ENCODE measurements at places on chromosomes 7 and 10. TPM values are rescaled to one million over a fixed set of nuclear protein-coding genes. Genes with fewer than 3 reads are reported as not detected.

DNA sequence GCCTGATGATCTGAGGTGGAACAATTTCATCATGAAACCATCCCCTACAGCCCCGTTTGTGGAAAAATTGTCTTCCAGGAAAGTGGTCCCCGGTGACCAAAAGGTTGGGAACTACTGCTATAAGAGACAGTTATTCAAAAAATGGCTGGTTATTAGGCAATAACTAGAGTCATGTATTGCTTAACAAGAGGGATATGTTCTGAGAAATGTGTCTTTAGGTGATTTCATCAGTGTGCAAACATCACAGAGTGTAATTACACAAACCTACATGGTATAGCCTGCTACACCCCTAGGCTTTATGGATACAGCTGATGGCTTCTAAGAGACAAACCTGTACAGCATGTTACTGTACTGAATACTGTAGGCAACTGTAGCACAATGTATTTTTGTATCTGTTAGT is 71.3 kb upstream of the CSTF2T start:
- DNase-seq: no peak

DNA sequence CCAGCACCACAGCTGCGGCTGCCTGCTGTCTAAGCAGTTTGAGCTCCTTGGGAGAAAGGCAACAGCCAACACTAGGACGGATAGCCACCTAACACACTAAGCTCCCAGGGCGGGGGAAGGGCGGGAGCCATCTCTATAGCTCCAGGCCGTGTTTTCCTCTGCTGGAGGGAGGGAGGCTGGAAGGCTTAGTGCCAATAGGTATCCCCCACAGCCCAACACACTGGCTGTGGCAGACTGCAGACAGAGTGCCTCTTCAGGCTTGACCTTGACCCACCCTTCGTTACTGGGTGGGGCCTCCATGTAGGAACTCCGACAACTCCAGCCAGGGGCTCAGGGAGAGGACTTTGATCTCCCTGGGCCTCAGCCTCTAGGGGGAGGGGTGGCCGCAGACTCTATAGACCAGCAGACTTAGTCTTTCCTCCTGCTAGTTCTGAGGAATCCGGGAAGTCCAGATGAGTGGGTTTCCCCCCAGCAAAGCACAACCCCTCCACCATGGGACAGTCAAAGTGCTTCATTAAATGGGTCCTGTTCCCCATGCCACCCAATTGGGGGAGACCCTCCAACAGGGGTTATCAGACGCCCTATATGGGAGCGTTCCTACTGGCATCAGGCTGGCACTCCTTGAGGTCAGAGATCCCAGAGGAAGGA is 314.4 kb upstream of the MKI67 start:
- no peak for DNase-seq

- no peak for DNase-seq
Observed at GRCh38 chr10:79380125-79380945, 33.1 kb downstream of the PPIF start.

- peak; percentile 49 for DNase-seq
Observed at GRCh38 chr7:47085491-47086275, 496.2 kb downstream of the TNS3 start.

GRCh38 chr10:14356921-14357320 is 26.2 kb upstream of the FRMD4A start:
- peak; percentile 59 for DNase-seq

GRCh38 chr7:78770422-78771410 is 682.8 kb downstream of the MAGI2 start:
- DNase-seq: no peak

DNA sequence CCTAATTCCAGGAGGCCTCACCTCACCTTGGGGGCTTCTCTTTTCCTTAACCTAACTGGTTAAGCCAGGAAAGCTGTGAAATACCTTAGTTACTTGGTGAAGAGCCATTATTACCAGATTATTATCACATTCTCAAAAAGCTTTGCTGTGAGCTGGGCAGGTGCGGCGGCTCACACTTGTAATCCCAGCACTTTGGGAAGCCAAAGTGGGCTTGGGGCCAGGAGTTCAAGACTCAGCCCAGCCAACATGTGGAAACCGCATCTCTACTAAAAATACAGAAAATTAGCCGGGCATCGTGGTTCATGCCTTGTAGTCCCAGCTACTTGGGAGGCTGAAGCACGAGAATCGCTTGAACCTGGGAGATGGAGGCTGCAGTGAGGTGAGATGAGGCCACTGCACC is 102.4 kb upstream of the KLF6 start:
- no peak for DNase-seq

- DNase-seq: no peak
Observed at GRCh38 chr10:114102256-114102655, 58.6 kb downstream of the ADRB1 start.

DNA sequence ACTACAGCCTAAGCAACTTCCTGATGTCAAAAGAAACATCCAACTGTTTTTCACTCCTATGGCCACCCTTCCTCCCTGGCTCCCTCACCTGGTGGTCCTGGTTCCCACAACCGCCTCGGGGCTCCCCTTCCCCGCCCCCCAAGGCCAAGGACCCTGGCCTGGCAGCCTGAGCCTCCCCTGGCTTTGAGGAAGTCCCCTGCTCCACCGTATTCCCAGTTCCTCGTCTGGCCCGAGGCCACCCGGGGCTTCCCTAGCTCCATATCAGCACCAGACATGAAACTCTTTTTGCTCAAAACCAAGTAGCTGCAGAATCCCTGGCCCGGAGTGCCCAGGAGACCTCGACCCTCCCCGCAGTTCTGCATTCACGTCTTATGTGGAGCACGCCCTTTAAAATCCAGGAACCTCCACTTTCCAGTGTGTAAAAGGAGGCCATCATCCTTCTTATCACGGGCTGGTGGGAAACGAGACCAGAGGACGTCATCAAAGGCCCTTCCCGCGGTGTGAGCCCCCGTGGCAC is 82.9 kb downstream of the PRKAG2 start:
- DNase-seq: no peak

- peak; percentile 43 for DNase-seq
Observed at GRCh38 chr7:85529831-85530230, 343.0 kb upstream of the SEMA3D start.

GRCh38 chr10:110307805-110308204 is 3.1 kb upstream of the SMNDC1 start:
- DNase-seq: peak; percentile 48

DNA sequence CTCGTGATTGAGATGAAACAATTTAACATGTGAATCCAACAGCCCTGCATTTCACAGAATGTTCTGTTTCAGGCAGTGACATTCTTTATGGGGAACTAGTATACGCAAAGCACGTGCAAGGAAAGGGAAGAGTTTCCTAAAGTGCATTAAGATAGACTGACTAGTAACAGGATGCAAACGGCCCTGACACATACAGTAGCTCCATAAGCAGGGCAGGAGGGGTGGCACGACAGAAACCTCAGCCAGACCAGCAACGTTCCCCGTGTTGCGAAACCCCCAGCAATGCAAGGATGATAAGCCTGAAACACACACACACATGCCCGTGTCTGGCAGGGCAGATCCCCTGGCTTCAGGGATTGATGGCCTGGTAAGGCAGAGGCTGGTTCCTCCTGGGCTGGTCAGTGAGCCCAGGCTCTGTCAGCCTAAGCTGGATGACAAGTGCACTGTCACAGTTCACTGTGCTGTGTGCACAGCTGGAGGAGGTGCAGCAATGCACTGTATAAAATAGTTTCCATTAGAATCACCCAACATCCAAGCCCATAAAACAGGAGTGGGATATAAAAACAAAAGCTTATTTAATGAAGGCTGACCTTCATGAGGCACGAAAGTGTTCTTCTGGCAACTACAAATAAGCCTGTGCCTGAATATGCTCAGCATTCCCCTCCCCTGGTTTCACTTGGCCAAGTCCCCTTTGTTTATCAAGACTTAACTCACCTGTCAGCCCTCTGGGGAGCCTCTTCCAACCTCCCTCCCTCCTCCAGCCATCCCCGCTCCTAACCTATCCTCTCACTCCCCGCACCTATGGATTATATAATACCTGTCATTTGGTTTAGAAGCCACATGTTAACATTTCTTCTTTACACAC is 88.8 kb downstream of the GSAP start:
- peak; percentile 73 for DNase-seq

DNA sequence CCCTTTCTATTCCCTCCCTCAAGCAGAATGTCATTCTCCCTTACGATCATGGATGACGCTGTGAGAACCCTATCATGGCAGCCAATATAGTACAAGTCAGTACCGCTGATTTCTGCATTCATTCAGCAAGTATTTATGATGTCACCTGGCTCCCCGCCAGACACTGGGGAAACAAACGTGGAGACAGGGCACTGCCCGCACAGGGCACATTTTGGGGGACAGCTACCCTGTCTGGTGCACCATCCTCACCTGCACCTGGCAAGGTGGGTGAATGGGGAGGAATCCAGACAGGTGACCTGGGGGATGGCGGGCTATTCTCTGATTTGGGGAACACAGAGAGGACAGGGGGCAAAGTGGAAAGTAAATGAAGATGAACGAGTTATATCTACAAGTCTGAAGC is 28.4 kb downstream of the MKI67 start:
- no peak for DNase-seq

GRCh38 chr7:129167817-129168216 is 20.6 kb upstream of the SMO start:
- DNase-seq: no peak

DNA sequence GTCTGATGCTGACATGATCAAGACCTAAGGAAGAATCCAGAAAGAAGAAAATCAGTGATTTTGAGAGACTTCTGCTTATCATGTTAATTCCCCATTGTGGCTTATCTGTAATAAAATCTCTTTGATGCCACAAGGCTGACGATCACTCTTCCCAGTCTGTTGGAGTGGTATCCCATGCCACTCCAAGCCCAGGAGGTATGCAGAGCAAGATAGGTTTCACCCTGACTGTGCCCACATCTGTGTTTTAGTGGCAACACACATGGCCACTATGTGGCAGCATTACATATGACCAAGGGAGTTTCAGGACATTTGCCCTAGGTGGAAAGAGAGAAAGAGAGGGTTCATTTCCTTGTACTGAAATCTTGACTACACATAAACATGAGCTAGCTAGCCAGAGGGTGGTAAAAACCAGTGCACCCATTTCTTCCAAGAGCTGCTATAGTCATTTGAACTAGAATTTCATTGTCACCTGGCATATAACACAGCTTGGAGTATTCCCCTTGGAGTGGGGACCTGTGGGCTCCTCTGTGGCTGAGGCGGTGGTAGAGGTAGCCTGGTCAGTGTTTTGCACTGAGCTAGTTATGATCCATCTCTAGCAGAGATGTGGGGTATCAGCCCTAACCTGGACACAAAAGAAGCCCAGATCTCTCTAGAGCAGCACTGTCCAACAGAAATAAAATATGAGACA is 20.8 kb downstream of the LAMB4 start:
- no peak for DNase-seq

DNA sequence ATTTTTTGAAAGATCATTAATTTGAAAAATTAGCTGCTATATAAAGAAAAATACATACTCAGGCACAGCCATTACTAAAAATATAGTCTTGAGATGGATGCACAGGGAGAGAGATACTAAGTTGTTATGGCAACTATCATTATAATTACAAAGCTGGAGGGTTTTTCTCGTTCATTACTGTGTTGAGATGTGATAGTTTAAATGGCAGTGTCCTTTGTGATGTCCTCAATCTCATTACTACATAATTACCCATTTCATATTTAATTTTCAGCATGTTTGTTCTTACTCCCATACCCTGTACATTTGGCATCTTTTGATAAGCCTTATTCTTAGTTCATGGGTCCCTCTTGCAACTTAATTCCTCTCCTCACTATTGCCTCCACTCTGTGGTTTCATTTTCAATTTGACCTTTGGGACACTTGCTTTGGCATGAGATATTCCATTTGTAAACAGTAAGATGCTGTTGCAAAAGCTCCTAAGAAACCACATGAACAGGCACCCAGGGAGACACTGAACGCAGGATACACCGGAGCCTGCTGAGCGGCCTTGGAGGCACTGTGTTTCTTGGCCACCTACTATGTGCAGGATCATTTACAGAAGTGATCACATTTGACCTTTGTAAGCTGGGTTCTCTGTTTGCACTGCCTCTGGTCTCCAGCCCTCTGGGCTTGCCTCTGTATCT is 4.8 kb upstream of the CPXM2 start:
- no peak for DNase-seq

DNA sequence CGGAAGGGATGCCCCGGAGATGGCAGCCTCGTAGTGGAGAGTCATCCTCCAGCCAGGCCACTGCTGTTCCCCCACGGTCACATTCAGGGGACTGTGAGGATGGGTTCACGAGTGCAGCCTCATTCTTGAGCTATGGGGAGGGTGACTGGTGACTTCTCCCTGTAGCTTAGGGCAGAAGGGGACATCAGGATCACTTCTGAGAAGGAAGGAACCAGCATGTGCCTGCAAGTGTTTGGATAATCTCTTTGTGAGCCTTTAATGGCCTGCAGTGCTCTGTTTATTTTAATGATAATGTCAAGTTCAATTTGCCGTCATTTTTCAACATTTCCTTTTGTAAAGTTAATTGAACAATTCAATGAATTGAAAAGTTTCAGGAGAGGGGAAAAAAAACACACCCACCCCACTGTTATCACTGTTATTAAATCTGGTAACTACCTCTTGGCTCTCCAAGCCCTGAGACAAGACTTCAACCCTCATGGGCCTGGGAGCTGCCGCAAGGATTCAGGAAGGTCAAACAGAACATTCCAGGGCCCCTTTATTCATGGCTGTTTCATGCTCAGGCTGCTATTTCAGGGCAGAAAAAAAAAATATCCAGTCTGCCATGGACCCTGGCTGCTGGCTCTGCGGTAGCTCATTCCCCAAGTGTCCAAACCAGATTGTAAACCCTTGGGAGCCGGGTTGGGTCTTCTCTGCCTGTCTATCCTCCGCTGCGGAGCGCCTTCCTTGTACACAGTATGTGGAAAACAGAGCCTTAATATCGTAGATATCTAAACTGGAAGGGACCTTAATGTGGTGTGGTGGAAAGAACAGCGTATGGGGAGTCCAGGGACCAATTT is 100.4 kb downstream of the CDH23 start:
- no peak for DNase-seq

- DNase-seq: no peak
Observed at GRCh38 chr7:140275069-140275965, 98.5 kb upstream of the KDM7A start.

- DNase-seq: no peak
Observed at GRCh38 chr7:1706381-1706720, 36.3 kb downstream of the ELFN1 start.

DNA sequence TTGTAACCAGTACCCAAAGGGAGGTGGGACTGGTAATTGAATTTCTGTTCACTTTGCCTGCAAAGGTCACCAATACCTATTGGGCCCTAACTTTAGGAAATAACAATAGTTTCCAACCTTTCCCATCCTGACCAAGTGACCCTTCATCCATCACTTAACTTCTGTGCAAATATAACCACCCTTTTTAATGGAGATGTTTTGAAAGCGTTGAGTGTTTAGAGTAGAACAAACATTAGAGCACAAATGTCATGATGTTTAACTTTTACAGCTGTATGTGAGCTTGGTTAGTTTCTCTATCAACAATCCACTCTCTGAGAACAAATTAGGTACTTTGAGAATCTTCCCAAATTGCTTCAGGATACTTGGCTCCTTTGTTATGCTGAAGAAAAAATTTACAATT is 66.4 kb downstream of the MET start:
- DNase-seq: no peak

GRCh38 chr7:80647436-80647835 is 9.0 kb downstream of the CD36 start:
- DNase-seq: no peak

Gene RPEL1
- not detected for total RNA-seq

Gene RAB19
- not detected for total RNA-seq

Gene OR2A1
- total RNA-seq: not detected

Gene JCAD
- 8.5 TPM for total RNA-seq

Gene CELF2
- total RNA-seq: 9.7 TPM

Gene HEPACAM2
- total RNA-seq: not detected

Measured in HT1080 (cell line).